ENCODE measurements at places on chromosomes 5 and 9. TPM values are rescaled to one million over a fixed set of nuclear protein-coding genes. Genes with fewer than 3 reads are reported as not detected.

GRCh38 chr5:38483805-38484398 lies 72.5 kb downstream of the LIFR start:
- DNase-seq: no peak

SLC27A6 gene
- not detected for total RNA-seq

DNA sequence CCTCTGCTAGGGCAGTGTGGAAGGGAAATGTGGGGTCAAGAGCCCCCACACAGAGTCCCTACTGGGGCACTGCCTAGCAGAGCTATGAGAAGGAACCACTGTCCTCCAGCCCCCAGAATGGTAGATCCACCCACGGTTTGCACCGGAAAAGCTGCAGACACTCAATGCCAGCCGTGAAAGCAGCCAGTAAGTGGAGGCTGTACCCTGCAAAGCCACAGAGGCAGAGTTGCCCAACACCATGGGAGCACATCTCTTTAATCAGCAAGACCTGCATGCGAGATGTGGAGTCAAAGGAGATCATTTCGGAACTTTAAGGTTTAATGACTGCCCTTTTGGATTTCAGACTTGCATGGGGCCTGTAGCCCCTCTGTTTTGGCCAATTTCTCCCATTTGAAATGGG lies 52.2 kb downstream of the GKAP1 start:
- DNase-seq: no peak

DNA sequence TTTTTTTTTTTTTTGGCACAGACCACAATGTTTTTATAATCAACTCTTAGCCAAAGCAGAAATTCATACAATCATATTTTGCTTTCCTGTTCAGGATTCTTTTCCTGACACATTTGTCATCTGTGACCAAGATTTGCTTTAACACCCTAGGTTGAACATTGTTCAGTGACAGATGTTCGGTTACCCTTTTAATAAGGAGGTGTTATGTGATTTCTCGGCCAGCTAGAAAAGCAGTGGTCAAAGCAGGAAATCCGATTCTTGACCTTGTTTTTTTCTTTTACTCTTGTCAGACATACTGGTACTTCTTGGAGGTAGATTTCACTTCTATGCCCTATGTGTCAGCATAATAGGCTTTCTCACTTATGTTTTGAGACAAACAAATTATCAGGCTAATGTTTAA lies 335.3 kb upstream of the ACTBL2 start:
- no peak for DNase-seq

GRCh38 chr5:74380193-74380592 lies 260.3 kb downstream of the ENC1 start:
- no peak for DNase-seq

DNA sequence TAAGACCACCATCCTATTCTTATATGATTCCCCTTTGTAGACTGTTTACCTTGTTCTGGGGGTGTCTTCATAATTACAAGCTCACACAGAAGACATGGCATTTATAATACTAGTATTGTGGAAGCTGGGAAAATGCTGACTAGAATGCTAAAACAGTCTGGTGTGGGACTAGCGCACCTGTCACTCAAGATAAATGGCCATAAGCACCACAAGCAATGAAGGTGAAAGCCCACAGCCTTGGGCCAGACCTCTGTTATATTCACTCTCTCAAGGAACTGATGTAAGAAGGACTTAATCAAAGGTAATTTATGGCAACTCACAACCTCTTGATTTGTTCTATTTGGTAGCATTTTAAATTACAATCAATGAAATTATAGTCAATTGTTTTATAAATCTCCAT lies 721.5 kb downstream of the SEMA5A start:
- no peak for DNase-seq

DNA sequence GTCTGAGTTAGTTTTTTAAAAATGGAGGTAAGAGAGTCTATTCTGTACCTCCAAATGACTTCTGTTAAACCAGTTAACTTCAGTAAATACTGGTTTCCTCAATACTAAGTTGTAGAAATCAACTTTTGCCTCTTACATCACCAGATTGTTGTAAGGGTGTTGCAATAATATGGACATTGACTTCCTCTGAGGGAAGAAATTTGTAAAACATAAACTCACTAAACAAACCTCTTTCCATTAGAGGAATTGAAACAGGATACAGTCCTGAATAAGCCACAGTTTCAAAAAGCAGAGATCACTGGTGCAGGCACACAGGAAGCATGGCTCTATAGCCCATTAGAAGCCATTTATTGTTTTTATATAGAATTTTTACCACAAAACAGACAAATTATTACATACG lies 32.7 kb upstream of the SLCO6A1 start:
- peak; percentile 52 for DNase-seq

GLRA1 gene
- not detected for total RNA-seq

DNA sequence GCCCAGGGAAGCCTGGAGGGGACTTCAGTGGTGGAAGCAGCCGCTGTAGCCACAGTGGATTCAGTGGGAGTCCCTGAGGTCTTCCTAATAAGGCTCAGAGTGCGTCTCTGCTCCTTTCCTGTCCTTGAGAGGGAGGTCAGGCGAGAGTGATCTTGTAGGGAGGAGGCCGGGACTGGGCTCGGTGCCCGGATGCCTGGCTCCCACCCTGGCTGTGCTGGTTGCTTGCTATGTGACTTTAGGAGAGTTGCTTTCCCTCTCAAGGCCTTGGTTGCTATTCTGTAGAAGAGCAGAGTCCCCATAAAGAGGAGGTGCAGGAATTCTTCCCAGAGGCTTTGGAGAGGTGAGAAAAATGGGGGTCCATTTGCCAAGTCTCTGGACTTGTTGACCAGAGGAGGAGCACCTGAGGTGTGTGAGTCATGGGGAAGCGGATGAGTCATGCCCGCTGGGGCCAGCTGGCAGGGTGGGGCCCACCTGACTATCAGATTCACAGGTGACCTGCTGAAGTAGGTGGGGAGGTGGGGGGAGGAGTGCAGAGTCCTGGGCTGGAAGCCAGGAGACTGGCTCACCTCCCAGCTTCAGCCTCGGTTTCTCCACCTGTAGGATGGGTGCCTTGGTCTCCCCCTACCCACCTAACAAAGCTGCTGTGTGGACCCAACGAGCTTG lies 13.8 kb downstream of the GSN start:
- DNase-seq: peak; percentile 73

DNA sequence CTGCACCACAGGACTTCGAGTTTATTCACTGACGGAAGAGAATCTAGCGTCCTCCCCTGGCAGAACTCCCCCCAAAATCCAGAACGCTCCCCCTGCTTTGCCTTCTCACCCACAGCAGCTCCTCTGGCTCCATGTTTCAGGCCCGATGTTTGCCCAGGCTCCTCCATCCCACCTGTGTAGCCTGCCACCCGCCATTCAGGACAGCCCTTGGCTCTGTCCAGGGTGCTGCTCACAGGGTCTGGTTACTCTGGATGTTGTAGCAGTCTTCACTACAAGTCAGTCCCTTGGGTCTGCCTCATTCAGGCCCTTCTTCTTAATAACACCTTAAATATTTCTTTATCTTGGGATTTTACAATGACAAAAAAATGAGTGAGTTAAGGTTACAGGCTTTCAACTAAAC lies 41.3 kb upstream of the SV2C start:
- DNase-seq: no peak

- no peak for DNase-seq
Observed at GRCh38 chr9:74949859-74950855, 2.6 kb downstream of the C9orf40 start.

DNA sequence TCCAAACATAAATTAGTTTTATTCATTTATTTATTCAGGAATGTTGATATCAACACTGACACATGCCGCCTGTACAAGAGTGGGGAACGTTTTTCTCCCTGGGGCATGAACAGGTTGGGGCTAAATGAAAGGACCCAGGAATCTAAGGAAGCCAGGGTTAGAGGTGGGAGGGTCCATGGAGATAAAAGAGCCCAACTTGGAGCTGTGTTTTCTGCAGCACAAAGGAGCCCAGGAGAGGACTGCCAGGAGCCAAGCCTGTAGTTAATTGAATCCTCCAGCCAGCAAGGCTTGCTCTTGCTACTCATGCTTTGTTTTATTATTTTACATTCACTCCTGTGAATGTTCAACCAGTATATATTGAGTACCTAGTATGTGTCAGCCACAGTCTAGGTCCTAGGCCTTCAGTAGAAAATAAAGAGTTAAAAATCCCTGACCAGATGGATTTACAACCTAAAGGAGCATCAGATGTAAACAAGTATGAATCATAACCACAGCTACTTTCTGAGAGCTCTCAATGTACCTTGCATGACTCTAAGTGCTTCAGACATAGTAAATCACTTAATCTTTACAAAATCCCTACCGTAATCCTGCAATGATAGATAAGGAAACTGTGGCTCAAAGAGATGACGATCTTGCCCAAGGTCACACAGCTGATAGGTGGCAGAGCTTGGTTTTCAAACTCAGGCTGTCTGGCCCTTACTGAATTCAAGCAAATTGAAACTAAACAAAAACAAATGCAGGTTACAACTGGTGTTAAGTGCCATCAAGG lies 69.8 kb downstream of the ASTN2 start:
- DNase-seq: no peak

SLC22A4 gene
- total RNA-seq: 3.4 TPM

DNA sequence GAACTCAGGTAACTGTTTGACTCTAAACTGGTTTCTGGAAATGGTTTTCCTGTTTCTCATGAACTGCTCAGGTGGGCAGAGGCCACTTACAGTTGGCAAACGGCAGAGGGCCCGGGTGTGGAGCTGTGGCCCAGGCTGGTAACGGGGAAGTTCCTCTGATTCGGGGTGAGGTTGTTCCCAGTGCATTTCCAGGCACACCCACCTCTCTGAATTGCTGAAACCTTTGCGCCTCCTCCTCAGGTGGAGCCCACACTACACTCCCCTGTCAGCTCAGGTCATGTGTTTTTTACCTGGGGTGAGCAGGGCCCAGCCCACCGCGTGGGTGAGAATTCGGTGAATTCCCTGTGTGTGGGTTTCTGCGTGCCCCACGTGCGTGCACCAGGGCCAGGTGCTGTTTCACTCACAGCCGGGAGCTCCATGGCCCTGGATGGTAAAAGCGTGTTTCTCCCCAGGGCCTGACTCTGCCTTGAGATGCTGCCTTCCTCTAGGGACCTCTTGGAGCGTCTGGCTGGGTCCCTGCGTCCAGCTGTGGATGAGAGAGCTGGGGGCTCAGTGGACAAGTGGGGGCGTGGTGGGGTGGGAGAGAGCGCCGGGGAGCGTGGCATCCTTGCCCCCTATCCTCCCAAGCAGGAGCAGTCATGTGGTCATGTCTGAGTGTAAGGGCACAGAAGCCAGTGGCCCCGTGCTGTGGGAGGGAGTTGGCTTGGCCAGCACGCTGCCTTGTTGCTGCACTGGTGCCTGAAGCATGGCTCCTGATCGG lies 33.5 kb upstream of the LPCAT1 start:
- DNase-seq: no peak

FBP2 gene
- not detected for total RNA-seq

DNA sequence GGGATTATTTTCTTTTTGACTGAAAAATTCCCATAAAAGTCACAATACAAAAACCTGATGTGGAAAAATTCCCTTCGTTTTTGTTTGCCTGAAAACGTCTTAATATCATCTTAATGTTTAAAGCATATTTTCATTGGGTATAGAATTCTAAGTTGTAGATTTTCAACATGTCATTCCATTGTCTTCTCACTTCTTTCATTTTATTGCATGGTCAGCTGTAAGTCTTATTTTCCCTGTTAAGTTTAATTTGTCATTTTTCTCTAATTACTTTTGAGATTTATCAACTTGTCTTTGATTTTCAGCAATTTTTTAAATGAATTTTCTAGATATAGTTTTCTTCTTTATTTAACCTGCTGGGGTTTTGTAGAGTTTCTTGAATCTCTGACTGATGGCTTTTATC lies 131.7 kb downstream of the FBXO38 start:
- no peak for DNase-seq

DNA sequence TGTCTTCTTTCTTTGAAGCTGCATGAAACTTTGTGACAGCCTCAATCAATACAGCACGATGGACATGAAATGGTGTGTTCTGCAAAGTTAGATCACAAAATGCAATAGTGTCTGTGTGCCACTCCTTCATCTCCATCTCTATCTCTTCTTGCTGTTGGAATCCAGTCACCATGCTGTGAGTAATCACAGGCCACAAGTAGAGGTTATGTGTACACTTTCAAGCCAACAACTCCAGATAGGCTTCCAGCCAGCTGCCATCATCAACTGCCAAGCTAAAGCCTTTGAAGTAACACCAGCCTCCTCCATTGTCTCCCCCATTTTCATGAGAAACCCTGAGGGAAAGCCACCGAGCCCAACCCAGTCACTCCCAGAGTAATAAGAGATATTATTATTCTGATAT lies 360.6 kb downstream of the PTPRD start:
- no peak for DNase-seq

- DNase-seq: peak; percentile 94
Observed at GRCh38 chr9:22211588-22212360, 202.7 kb upstream of the CDKN2B start.

PSD2 gene
- total RNA-seq: 0.08 TPM

DNA sequence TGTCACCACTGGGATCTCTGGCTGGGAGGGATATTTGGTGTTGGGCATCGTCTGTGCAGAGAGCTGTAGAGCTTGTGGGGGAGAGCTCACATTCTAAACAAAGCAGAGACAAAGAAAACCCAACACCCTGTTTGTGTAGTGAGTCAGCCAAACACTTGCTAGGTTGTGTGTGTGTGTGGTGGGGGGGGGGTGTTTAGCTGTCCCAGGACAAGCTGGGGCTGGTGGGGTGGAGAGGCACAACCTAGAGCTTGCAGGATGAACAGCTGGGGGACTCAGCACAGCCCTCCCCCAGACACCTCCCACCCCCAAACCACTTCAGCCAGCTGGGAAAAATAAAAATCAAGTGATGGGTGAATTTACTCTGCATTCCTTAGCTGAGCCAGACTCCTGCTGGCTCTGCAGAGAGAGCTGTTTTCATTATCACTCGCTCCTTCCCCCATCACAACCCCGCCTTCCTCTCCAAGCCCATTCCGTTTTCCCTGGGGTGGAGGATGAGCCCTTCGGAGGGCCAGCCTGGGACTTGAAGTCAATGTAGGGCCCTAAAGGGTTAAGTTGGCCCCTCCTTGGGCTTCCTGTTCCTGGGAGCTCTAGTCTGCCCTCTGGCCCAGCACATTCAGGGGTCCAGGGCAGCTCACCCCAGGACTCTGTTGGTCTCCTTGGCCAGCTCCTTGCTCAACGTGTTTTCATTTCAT lies 2.6 kb downstream of the OLFML2A start:
- peak; percentile 82 for DNase-seq

GRCh38 chr9:86163503-86163902 lies 64.1 kb upstream of the GOLM1 start:
- no peak for DNase-seq

- DNase-seq: peak; percentile 6
Observed at GRCh38 chr5:41048986-41049385, 22.2 kb downstream of the MROH2B start.

GRCh38 chr9:89533411-89534095 lies 35.6 kb upstream of the SEMA4D start:
- no peak for DNase-seq

PCDHB6 gene
- not detected for total RNA-seq

LECT2 gene
- total RNA-seq: not detected

GRCh38 chr9:27414220-27414761 lies 109.8 kb upstream of the IFNK start:
- no peak for DNase-seq

LHX3 gene
- total RNA-seq: not detected

RANBP6 gene
- total RNA-seq: 37.7 TPM

- no peak for DNase-seq
Observed at GRCh38 chr9:124257070-124257843, 492 bp upstream of the NEK6 start.

- no peak for DNase-seq
Observed at GRCh38 chr9:99712214-99712613, 109.5 kb upstream of the NR4A3 start.
